ENCODE measurements at places on chromosomes 12 and 14.

DNA sequence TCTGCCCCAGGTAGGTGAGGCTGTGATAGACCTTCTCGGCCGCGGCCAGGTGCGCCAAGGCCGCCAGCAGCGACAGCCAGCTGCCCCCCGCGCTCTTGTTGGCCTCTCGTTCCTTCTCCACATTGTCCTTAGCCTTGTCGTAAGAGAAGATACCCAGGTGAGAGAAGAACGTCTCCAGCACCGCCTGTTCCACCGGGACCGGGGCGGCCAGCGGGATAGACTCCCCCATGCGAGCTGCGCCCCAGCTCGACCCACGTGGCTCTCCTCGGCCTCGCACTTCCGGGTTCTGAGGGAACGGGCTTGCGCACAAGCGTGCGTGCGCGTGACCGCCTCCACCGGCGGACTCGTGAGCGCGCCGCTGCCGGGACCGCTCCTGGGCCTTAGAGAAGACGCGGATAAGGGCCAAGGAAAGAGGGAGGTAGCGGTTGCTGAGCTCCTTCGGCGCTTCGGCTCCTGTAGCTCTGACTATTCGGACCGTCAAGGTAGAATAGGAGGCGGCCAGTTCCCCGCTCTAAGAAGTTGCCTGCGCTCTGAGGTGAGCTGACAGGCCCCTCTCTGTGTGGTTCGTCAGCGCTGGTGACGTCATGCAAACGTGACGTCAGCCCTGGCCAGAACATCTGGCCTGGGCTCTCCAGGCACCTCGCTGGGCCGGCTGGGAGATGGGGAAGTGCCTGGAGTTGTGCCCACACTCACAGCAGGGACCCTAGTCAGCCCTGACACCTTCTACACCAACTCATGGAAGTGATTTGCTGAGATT, at the start of gene KICS2:
TSS of gene KICS2 (minus strand) at position 288 of the 757 bp plus-strand sequence. CDS start at position 229, 59 bp downstream.
- DNase-seq, result peak; percentile 92

DNA sequence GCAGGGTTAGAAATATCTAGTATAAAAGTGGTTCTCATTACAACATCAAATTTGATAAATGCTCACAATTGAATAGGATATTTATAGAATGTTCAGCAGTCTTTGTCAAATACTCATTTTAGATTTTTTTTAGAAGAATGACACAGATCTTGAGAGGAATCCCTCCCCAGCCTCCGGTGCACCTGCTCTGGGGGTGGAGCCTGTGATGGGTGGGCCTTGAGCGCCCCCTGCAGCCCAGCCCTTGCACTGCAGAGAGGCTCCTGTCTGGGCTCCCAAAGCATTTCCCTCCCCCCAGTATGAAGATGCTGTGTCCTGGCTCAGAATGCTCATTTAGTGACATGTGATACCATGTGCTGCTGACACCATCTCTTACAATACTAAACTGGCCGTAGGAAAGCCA, 792.3 kb downstream of the TMEM121 start:
- DNase-seq, result no peak

GRCh38 chr12:54374562-54375258, 9.8 kb downstream of the ZNF385A start:
- DNase-seq, result no peak

GRCh38 chr12:50102131-50102531, 1.7 kb upstream of the GPD1 start:
- DNase-seq, result no peak

DNA sequence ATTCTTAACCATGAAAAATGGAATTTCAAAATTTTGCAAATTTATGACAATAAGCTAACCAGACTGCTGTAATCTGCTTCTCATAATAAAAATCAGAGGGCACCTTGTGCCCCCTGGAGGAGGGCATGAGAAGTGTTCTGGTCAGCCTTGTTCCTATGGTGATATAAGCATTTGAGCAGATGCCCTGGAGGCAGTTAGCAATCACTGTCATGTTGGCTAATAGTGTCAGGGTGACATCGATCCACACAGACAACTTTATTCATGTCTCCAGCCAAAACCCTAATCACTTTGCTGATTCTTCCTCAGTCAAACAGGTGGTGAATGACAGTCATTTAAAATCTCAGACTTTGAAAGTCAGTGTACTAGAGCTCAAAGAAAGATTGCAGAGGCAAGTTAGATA, 943.0 kb downstream of the GALC start:
- DNase-seq, result peak; percentile 42
